ENCODE measurements at places on chromosomes 11 and 22.

DNA sequence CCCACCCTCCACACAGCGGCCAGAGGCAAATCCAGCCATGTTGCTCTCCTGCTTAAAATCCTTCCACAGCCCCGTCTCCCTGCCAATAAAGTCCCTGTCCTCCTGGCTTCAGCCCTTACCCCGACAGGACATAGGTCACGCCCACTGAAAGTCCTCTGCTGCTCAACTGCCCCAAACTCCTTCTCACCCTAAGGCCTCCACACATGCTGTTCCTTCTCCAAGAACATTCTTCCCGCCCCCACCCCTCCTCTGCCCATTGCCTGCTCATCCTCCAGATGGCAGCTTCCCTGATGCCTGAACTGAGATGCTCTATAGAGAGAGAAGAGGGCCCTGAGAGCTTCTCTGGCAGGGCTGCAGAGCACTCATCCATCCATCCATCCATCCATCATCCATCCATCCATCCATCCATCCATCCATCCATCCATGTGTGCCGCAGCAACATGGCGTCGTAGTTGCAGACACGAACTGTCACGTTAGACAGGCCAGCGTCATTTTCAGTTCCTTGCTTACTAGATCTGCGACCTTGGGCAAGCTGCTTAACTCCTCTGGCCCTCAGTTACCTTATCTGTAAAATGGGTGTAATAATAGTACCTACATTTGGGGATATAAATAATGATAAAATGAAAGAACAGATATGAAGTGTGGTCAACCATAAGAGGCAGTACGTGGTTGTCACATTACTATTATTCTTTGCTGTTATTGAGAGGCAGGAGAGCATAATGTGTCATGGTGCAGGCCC, 9.4 kb downstream of the NPTXR start:
- DNase-seq = no peak

- no peak for DNase-seq
Observed at GRCh38 chr22:31738566-31738965, 11.4 kb downstream of the PRR14L start.

DNA sequence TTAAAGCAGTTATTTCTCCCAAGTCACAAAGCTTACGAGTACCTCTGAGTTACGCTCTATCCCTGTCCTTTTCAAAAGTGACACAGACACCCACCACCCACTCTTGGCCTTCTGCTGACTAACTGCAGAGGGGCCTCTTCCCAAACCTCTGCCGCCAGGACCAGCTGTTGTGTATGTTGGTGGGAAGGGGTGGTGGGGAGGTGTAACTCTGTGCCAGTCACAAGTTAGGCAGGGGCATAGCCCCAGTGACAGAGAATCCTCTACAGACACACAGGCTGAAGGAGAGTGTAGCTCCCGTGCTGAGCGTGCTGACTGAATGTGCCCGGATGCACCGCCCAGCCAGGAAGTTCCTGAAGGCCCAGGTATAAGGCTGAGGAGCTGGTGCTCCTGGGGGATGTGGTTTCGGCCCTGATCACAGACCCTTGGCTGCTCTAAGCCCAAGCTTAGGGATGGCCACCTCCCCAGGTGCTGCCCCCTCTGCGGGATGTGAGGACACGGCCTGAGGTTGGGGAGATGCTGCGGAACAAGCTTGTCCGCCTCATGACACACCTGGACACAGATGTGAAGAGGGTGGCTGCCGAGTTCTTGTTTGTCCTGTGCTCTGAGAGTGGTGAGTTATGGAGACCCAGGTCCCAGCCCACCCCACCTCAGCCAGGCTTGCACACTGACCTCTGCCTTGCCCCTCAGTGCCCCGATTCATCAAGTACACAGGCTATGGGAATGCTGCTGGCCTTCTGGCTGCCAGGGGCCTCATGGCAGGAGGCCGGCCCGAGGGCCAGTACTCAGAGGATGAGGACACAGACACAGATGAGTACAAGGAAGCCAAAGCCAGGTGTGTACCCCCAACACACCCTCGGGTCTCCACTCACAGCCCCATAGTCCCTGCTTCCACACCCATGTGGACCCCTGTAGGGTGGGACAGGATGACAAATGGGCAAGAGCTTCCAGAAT, 4.9 kb downstream of the RIC8A start:
- no peak for DNase-seq

DNA sequence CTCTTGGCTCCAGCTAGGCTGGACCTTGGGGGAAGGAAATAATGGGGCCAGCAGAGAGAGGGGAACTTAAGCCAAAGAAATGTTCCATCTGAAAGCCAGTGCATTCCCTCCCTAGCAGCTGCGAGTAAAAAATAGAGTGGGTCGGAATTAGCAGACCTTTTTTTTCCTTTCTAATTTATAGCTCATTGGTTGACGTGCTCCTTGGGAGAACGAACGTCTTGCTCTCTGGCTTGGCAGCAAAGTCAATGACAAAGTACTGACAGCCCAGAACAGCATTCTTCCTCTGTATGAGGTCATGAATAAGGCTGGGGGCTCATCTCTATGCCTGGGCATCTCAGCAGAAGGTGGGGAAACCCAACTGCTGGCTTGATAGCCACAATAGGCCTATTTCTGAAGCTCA, 65.0 kb downstream of the SEZ6L start:
- DNase-seq = no peak

- no peak for DNase-seq
Observed at GRCh38 chr22:42076764-42077485, 2.6 kb upstream of the SMDT1 start.

GRCh38 chr11:35088226-35088625, 50.7 kb upstream of the CD44 start:
- no peak for DNase-seq

DNA sequence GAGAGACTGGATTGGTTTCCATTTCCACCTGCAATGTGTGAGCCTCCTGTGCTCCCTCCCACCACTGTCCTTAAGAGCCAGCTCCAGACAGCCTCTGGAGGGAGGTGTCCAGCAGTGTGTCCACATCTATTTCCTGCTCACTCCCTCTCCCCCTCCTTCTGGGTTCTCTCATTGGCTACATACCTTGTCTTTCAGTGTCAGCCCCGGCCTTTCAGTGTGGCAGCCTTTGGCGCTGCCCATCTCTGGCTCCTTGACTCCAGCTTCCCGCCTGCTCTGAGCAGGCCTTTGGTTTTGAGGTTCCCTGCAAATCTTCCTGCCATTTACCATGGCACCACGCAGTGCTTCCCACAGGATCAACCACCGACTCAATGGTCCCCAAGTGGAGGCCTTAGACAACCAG, 19.0 kb upstream of the PTPRJ start:
- no peak for DNase-seq

DNA sequence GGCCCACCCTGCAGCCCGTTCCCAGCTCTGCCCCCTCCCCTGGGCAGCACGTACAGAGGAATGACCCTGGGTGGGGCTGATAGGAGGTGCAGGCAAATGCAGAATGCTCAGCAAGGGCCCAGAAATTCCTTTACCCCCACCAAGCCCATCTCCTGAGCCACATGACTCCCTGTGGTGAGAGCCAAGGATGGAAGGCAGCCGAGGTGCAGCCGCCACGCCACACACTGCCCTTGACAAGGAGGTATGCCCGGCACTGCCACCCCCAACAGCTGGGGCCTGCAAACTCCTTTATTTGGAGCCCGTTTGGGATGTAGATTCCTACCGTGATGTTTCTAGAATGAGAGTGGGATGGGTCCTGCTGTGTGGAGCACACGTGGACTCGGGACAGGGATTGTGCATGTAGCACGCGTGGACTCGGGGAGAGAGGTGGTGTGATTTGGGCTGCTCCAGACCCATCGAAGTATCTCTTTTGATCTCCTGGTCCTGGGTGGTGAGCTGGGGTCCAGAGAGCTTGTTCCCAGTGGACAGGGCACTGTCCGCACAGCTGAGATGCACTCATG, 12.9 kb downstream of the GTSE1 start:
- no peak for DNase-seq

DNA sequence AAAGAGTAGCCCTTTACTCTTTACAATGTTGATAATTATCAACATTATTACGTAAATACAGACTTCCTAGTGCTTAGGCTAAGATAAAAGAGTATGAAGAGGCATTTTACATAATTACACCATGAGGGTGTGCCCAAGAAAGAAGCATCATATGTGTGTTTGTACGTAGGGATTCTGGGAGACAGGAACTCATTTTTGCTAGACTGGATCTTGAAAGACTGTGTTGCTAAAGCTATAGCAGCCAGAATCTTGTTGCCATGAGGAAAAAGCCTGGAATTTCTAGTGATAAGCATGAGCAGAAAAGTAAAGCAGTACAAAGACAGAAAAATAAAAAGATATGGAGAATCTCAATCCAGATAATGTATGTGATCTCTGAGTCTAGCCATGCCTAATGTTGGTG, 72.1 kb downstream of the JRKL start:
- no peak for DNase-seq

GRCh38 chr11:125300791-125301218, 136.3 kb downstream of the PKNOX2 start:
- DNase-seq = no peak

- DNase-seq = no peak
Observed at GRCh38 chr11:69414773-69415187, 66.7 kb upstream of the LINC01488 start.

GRCh38 chr11:63985812-63986155, 454 bp upstream of the OTUB1 start:
- DNase-seq = no peak

GRCh38 chr22:24968066-24968561, 15.6 kb downstream of the KIAA1671 start:
- DNase-seq = no peak

DNA sequence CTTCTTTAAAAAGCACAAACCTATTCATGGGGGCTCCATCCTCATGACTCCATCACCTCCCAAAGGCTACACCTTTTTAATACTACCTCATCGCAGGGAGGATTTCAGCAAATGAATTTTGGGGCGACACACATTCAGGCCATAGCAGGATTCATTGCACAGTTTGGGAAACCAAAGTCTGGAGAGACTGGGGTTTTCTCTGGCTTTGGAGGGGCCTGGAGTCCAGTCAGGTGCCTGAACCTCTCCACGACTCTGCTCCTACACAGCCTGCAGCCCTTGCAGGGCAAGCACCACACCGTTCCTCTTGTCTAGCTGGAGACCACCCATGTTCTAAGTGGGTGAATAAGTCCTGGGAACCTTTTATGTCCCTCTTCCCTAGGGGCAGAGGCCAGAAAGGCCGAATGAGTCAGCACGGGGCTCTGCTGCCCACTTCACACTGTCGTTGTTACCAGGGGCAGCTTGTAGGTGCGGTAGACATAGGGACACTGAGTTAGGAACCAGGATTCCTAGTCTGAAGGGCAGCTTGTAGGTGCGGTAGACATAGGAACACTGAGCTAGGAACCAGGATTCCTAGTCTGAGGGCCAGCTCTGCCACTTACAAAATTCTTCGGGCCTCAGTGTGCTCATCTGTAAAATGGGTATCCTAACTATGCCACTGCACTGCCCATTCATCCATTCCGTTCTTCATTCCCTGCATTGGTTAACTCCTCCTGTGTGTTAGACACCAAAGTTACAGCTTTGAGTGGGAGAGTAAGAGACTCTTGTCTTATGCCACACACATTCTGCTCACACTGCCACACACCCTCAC, 251.7 kb upstream of the B3GAT1 start:
- no peak for DNase-seq

DNA sequence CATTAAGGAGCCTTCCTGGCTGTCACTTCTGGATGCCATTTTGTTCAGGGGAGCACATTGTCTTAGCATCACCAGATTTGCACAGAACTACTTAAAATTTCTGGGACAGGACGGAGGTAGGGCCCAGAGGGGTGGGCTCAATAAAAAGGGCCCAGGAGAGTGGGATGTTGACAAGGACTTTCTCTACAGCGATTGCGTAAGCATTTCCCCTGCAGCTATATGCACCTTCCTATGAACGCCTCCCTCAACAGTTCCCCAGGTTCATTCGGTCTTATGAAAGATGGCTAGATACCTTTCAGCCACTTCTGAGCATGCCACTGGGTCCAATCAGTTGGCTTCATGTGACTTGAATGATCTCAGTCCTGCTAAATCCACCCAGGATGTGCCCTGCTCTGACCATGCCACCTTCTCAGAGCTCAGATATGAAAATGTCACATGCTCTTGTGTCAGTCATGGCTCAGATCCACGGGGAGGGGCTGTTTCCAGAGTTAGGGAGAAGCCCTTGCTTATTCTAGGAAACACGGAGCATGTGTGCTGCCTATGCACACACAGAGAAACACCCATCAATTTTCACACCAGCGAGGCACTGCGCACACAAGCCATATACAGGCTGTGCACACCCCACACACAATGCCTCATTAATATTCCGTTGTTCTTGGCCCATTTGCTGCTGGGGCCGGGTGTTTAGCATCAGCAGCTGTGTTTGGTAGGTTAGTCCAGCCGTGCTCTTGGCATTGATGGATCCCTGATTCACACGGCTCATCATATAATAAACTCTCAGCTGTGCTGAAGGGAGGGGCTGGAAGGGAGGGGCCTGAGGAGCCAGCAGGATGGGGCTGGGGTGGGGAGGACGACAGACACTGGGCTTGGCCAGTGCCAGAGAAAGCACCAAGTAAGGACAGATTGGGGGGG, 52.5 kb upstream of the NNMT start:
- DNase-seq = no peak

DNA sequence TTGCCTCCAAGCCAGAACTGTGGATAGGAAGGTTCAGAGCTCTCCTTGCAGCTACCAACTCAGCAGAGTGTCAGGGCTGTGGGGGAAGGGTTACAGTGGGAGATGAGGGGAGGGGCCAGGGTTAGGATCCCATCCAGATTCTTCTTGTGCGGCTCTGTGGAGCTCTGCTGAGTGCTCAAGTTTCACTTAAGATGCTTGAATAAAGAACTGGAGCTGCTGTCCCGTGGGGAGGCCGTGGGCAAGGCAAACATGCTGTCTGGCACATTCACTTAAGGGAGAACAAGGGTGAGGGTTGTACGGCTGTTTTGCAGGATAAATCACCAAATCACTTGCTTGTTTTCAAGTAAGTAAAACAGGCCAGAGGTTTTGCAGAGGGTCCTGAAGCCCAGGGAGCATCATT, 197.1 kb downstream of the FAM76B start:
- DNase-seq = no peak

- DNase-seq = no peak
Observed at GRCh38 chr22:50506611-50507420, 686 bp downstream of the LMF2 start.

GRCh38 chr11:44011797-44012196, 36.0 kb upstream of the ACCSL start:
- no peak for DNase-seq

- DNase-seq = no peak
Observed at GRCh38 chr11:108093128-108093904, 28.1 kb upstream of the ACAT1 start.

GRCh38 chr22:41191467-41191866, 13.6 kb upstream of the L3MBTL2 start:
- no peak for DNase-seq

All from cortex of kidney (tissue), 1 donor.